CD4-positive, alpha-beta memory T cell (primary cell): ENCODE measurements at places on chromosomes 5 and 9. TPM values are rescaled to one million over a fixed set of nuclear protein-coding genes. Genes with fewer than 3 reads are reported as not detected.

Gene PCDHGA7
- not detected for polyA plus RNA-seq

DNA sequence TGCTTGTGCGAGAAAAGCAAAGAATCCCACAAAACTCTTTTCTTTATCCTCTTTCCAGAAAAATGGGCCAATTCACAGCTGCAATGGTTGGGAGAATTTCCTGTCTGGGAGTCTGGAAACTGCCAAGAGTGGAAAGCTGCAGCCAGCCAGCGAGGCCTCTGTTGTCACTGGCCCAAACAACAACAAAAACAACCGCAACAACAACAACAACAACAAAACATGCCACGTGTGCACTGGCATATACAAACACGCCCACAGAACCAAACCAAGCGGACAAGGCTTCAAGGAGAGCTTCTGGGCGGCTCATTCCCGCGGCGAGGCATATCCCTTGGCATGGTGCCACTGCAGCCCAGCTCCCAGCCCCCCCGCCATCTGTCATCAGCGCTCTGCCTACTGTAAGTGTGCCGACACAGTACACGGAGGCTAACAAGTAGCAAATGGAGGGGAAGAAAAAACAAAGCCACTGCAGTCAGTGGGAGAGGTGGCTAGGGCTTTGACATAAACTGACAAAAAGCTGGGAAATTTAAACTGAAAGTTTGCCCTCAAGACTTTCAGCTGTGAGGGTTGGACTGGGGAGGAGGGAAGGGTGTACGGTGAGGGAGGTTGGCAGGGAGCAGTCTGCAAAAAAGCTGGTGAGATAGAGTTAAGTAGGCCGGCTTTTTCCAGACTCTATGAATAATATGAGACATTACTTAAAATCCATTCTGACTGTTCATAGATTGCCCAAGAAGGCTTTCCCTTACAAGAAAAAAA lies 165.0 kb upstream of the ZNF462 start:
- H3K4me1 ChIP-seq, result no peaks in the 10 kb centered on the region
- no peak overlapping the region for H3K27ac ChIP-seq
- no peak overlapping the region for H3K4me3 ChIP-seq
- H3K36me3 ChIP-seq, result no peaks in the 10 kb centered on the region

GRCh38 chr9:68505681-68506409 lies 34.8 kb downstream of the TMEM252 start:
- H3K27ac ChIP-seq, result no peak overlapping the region
- no peak for DNase-seq
- H3K4me1 ChIP-seq, result no peaks in the 10 kb centered on the region
- no peak overlapping the region for H3K4me3 ChIP-seq
- H3K36me3 ChIP-seq, result no peaks in the 10 kb centered on the region
- H3K27me3 ChIP-seq, result no peaks in the 10 kb centered on the region

- no peaks in the 10 kb centered on the region for H3K36me3 ChIP-seq
- H3K27ac ChIP-seq, result no peak overlapping the region
- no peak for DNase-seq
- H3K27me3 ChIP-seq, result no peaks in the 10 kb centered on the region
- H3K4me3 ChIP-seq, result no peak overlapping the region
- H3K4me1 ChIP-seq, result no peaks in the 10 kb centered on the region
Observed at GRCh38 chr5:61352180-61352579, 20.1 kb downstream of the ZSWIM6 start.

Gene SLC6A3
- polyA plus RNA-seq, result not detected

Gene WNK2
- not detected for polyA plus RNA-seq

Gene NSG2
- polyA plus RNA-seq, result not detected

DNA sequence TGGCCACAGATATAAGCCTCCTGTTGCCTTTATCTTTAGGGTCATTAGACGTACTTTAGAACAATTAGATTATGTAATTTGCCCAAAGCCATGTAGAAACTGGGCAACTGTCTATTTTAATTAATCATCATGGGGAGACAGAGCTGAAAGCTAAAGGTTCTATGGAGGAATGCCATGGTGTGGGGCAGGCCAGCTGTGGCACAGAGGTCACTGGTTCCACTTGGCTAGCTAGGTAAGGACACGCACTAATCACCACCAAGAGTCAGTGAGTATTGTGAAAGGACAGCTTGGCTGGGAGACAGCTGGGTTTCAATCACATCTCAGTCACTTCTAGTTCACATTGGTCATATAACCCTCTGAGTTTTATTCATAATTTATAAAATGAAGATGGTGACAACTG lies 81.7 kb downstream of the HMHB1 start:
- no peak for DNase-seq
- H3K4me1 ChIP-seq, result peaks cover 14% of the 10 kb centered on the region
- H3K4me3 ChIP-seq, result no peak overlapping the region
- no peaks in the 10 kb centered on the region for H3K27me3 ChIP-seq
- no peak overlapping the region for H3K27ac ChIP-seq
- H3K36me3 ChIP-seq, result no peaks in the 10 kb centered on the region

DNA sequence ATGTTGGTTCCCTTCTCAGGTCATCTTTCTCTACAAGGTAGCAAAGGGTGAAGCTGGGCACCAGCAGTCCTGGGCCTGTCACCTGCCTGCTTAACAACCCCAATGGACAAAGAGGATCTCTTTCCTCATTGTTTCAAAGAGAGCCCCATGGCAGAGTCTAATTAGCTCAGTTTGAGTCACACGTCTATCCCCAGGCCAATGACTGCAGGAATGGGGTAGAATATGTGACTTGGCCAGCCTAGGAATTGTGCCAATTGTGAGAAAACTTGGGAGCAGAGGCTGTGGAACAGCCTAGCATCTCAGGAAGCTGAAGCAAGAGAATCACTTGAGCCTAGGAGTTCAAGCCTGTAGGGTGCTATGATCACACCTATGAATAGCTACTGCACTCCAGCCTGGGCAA lies 3.6 kb upstream of the RAPGEF1 start:
- no peak overlapping the region for H3K27ac ChIP-seq
- no peaks in the 10 kb centered on the region for H3K36me3 ChIP-seq
- H3K27me3 ChIP-seq, result no peaks in the 10 kb centered on the region
- peaks cover 39% of the 10 kb centered on the region for H3K4me1 ChIP-seq
- no peak for DNase-seq
- no peak overlapping the region for H3K4me3 ChIP-seq

Gene SHLD3
- 4.9 TPM for polyA plus RNA-seq

GRCh38 chr9:126125577-126125976 lies 201.1 kb upstream of the MVB12B start:
- no peaks in the 10 kb centered on the region for H3K4me1 ChIP-seq
- DNase-seq, result no peak
- H3K36me3 ChIP-seq, result no peaks in the 10 kb centered on the region
- H3K27me3 ChIP-seq, result no peaks in the 10 kb centered on the region

GRCh38 chr9:26112724-26113123 lies 434.5 kb upstream of the TUSC1 start:
- H3K27ac ChIP-seq, result no peak overlapping the region
- H3K27me3 ChIP-seq, result no peaks in the 10 kb centered on the region
- DNase-seq, result no peak

Gene PCAT7
- not detected for polyA plus RNA-seq

Gene GTF2H2
- polyA plus RNA-seq, result 10.2 TPM

DNA sequence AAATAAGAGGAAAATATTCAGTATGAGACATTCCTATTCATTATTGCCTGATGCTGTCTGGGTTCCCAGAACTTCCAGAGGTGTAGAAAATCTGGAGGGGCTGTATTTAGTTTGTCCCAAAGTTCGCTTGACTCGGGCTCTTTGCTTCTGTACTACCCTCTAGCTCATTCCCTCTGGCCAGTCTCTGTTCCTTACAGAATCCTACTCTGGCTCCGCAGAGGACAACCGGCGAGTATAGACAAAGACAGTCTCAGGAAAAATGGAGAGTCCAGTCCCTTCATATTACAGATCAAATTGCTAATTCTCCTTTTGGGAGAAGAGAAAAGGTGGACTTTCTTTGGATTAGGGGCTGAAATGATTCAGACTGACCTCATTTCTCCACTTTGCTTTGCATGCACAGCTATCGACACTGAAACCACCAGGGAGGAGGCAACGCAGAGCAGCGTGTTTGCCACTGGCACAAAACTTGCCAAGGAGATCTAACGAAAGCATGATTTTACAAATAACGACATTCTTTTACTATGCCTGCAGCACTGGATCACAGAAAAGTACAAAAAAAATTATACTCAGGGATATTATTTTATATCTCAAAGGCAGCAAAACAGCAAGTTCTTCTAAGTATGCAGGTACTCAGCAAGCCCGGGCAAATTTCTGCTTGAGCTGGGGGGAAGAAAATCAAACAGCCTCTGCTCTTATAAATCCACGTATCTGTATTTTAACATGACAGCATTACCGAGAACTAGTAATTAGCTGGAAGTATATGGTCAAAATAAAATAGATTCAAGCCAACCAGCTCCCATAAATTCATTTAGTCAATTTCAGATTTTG lies 279.7 kb downstream of the NPR3 start:
- H3K27me3 ChIP-seq, result no peaks in the 10 kb centered on the region
- H3K36me3 ChIP-seq, result no peaks in the 10 kb centered on the region
- H3K4me1 ChIP-seq, result no peaks in the 10 kb centered on the region
- no peak overlapping the region for H3K4me3 ChIP-seq
- no peak for DNase-seq

GRCh38 chr5:126651013-126651577 lies 50.3 kb downstream of the PHAX start:
- H3K4me3 ChIP-seq, result no peak overlapping the region
- H3K27ac ChIP-seq, result no peak overlapping the region
- H3K4me1 ChIP-seq, result no peaks in the 10 kb centered on the region
- H3K36me3 ChIP-seq, result no peaks in the 10 kb centered on the region
- H3K27me3 ChIP-seq, result peaks cover 4% of the 10 kb centered on the region
- DNase-seq, result no peak

DNA sequence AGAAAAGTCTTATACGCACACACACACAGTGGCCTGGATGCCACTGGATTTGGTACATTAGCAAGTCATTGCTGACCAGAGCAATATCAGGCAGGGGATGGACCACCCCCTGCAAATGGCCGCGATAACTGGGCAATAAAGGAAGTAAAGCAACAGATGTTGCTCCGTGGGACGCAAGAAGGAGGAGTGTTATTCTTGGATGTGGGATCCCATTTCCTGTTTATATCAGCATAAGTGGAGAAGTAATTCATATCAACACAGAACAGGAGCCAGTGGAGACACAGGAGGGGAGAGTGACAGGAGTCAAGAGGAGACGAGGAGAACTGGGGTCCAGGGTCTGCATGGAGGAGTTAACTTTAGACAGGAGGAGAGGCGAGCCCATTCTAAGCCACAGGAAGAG lies 18.4 kb downstream of the RUFY1 start:
- no peak overlapping the region for H3K4me3 ChIP-seq
- no peak for DNase-seq
- H3K4me1 ChIP-seq, result no peaks in the 10 kb centered on the region
- no peaks in the 10 kb centered on the region for H3K27me3 ChIP-seq

- no peak overlapping the region for H3K4me3 ChIP-seq
- no peak for DNase-seq
- no peaks in the 10 kb centered on the region for H3K36me3 ChIP-seq
- no peaks in the 10 kb centered on the region for H3K27me3 ChIP-seq
Observed at GRCh38 chr9:69085569-69086283, 50.2 kb downstream of the FXN start.

- no peak overlapping the region for H3K27ac ChIP-seq
- no peak overlapping the region for H3K4me3 ChIP-seq
- H3K36me3 ChIP-seq, result no peaks in the 10 kb centered on the region
- H3K4me1 ChIP-seq, result no peaks in the 10 kb centered on the region
- no peaks in the 10 kb centered on the region for H3K27me3 ChIP-seq
- no peak for DNase-seq
Observed at GRCh38 chr9:107794259-107794658, 304.7 kb upstream of the KLF4 start.

- H3K27me3 ChIP-seq, result no peaks in the 10 kb centered on the region
- no peak for DNase-seq
- peaks cover 6% of the 10 kb centered on the region for H3K4me1 ChIP-seq
- no peak overlapping the region for H3K4me3 ChIP-seq
- H3K27ac ChIP-seq, result no peak overlapping the region
Observed at GRCh38 chr5:142869886-142870285, 99.7 kb downstream of the ARHGAP26 start.

DNA sequence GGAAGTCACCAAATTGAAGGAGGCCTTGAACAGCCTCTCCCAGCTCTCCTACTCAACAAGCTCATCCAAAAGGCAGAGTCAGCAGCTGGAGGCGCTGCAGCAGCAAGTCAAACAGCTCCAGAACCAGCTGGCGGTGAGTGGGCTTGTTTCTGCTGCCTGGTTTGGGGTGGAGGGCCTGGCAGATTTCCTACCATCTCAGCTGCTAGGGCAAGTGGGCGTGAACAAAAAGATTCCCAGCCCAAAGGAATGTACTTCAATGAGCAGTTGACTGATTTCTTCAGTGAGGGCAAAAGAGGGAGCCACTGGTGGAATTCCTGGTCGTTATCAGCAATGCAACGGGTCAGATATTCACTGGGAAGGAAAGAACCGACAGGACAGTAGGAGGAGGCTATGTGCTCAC lies 12.6 kb upstream of the TTC23L start:
- DNase-seq, result no peak
- no peaks in the 10 kb centered on the region for H3K4me1 ChIP-seq
- H3K36me3 ChIP-seq, result no peaks in the 10 kb centered on the region
- H3K4me3 ChIP-seq, result no peak overlapping the region

- no peak overlapping the region for H3K27ac ChIP-seq
- H3K4me1 ChIP-seq, result no peaks in the 10 kb centered on the region
- no peaks in the 10 kb centered on the region for H3K27me3 ChIP-seq
- no peaks in the 10 kb centered on the region for H3K36me3 ChIP-seq
- no peak for DNase-seq
Observed at GRCh38 chr5:133368916-133369783, 243.2 kb downstream of the FSTL4 start.

GRCh38 chr9:111163716-111164389 lies 125.6 kb upstream of the LPAR1 start:
- H3K27ac ChIP-seq, result no peak overlapping the region
- H3K36me3 ChIP-seq, result no peaks in the 10 kb centered on the region
- no peak overlapping the region for H3K4me3 ChIP-seq
- no peaks in the 10 kb centered on the region for H3K27me3 ChIP-seq
- no peaks in the 10 kb centered on the region for H3K4me1 ChIP-seq

- H3K27ac ChIP-seq, result no peak overlapping the region
- H3K4me1 ChIP-seq, result peaks cover 63% of the 10 kb centered on the region
- H3K4me3 ChIP-seq, result no peak overlapping the region
- no peaks in the 10 kb centered on the region for H3K27me3 ChIP-seq
- no peak for DNase-seq
Observed at GRCh38 chr9:135885100-135885853, 22.1 kb downstream of the CAMSAP1 start.

Gene SLC2A6
- 1.1 TPM for polyA plus RNA-seq

GRCh38 chr5:59833448-59833847 lies 60.1 kb downstream of the PDE4D start:
- H3K27me3 ChIP-seq, result no peaks in the 10 kb centered on the region
- H3K4me1 ChIP-seq, result no peaks in the 10 kb centered on the region
- no peak for DNase-seq
- H3K4me3 ChIP-seq, result no peak overlapping the region
- H3K36me3 ChIP-seq, result no peaks in the 10 kb centered on the region
- no peak overlapping the region for H3K27ac ChIP-seq
